NCI-H226 (cell line): ENCODE measurements at places on chromosomes 7 and 10.
A peak's percentile ranks its signal among the peaks of the same experiment; 100 is the strongest.

GRCh38 chr10:8229153-8229552 is 174.7 kb downstream of the GATA3 start:
- no peak for DNase-seq

DNA sequence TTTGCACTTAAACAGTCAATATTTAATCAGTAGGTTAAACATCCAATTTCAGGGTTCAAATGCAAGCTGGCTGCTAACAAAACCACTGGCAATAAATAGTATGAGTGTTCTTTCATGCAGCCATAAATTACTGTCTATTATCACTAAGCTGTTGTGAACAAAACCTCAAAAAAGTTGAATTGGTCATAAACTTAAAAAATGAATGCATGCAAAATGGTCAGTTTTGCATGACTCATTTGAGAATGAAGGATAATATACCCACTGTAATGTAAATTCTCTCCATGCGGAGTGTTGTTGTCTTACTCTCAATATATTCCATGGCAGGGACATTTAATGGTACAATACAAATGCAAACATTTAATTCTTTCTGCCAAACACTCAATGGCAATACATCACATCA is 226.4 kb downstream of the MAGI2 start:
- peak; percentile 20 for DNase-seq

- DNase-seq: no peak
Measured at GRCh38 chr7:68414631-68415425, 1183.4 kb upstream of the AUTS2 start.

DNA sequence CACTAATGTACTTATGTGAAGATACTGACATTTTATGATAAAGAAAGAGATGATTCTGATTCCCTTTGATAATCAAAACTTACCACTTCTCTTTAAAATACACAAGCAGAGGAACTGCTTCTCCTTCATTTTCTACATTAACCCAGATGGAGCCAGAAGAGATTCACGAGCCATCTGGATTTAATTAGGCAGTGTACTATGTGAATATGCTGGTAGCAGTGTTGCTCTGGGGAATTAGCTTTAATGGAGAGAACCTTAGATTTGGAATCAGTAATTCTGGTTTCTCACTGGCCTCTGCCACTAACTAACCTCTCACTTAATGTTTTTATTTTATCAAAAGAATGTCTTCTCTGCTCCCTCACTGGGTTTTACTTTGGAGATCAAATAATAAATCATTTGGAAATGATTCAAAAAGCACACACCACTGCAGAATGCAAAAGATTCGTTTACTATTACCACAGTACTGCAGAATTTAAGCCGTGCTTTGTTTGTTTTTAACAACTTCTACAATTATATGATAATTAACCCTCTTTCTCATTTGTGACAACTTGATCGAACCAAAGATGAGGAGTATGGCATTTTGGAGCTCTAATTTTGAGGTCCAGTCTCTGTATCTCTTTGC is 77.5 kb upstream of the PHYHIPL start:
- no peak for DNase-seq

DNA sequence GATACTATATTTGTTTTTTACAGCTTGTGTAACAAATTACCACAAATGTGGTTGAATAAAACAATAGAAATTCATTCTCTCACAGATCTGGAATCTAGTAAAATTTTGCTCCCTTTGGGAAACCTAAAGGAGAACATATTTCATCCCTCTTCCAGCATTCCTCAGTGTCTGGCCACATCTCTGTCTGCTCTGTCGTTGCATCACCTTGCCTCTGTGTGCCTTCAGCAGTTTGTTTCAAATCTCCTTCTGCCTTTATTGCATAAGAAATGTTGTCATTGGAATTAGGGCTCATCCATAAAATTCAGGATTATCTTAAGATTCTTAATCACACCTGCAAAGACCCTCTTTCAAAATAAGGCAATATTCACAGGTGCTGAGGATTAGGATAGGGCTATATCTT is 14.5 kb downstream of the OR2A14 start:
- no peak for DNase-seq

DNA sequence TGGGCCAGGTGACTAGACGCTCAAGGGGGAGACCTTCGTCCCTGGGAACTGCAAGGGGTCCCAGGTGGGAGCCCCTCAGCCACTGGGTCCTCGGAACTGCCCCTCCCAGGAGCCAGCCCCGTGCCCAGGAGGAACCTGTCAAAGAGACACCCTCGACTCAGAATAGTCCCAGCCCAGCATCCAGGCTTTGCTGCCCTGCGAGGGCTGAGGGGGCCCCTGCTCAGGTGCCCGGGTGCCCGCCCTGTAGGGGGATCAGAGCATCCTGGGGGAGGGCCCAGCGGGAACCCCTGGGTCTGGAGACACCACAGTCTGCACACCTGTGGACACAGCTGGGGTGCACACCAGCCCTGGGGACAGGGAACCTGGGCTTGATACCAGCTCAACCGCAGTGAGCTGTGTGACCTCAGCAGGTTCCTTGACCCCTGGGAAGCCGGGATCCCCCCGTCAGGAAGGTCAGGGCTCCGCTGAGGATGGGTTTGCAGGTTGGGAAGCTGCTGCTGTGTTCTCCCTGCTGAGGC is 407 bp downstream of the ELN start:
- DNase-seq: no peak

GRCh38 chr7:11194492-11194891 is 220.8 kb downstream of the PHF14 start:
- no peak for DNase-seq

- DNase-seq: no peak
Measured at GRCh38 chr7:81488210-81488609, 281.6 kb downstream of the HGF start.

DNA sequence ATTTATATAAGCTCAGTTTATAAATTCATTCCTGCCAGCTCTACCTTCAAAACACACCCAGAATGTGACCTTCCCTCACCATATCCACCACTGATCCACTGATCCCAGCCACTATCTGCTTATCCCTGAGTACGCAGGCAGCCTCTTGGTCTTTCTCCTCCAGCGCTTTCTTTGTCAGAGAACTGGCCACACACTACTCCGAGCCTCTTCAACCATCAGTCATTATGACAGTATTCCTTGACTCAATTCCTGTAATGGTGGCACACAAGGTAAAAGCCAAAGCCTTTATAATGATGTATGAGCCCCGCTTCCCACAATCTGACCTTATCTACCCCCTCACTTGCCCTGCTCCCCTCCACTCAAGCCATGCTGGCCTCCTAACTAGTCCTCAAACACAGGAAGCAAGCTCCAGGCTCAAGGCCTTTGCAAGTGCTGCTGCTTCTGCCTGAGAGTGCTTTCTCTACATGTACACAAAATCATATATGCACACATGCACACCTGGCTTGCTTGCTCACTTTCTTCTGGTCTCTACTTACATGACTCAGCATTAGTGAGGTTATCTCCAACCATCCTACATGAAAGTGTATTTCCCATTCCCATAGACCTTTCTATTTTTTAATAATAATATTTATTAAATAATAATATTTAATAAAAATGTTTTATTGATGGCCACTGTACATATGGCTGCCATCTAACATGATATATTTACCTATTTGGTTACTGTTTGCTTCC is 150.4 kb upstream of the FEZF1 start:
- DNase-seq: no peak

DNA sequence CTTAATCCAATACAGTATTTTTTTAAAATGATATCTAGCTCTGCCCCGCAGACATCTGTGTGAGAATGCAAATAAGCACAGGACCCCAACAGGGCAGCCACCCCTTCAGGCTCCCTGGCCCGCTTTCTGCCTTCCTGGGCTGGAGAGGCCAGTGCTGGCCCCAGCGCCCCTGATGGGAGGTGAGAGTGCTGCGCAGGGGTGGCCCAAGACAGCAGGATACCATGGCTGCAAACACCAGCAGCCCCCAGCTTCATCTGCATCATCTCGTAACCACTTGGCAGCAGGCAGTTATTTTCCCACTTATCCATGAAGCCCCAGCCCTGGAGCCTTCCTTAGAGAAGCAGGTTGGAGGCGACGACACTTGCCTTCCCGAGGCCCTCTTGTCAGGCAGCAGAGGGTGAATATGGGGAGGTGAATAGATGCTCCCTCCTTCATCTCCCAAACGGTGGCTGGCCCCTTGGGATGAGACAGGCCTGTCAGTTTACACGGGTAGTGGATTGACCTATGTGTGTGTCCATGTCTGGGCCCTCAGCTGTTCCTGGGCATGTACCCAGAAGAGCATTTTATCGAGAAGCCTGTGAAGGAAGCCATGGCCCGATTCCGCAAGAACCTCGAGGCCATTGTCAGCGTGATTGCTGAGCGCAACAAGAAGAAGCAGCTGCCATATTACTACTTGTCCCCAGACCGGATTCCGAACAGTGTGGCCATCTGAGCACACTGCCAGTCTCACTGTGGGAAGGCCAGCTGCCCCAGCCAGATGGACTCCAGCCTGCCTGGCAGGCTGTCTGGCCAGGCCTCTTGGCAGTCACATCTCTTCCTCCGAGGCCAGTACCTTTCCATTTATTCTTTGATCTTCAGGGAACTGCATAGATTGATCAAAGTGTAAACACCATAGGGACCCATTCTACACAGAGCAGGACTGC is 71.2 kb downstream of the ALOX5 start:
- no peak for DNase-seq

DNA sequence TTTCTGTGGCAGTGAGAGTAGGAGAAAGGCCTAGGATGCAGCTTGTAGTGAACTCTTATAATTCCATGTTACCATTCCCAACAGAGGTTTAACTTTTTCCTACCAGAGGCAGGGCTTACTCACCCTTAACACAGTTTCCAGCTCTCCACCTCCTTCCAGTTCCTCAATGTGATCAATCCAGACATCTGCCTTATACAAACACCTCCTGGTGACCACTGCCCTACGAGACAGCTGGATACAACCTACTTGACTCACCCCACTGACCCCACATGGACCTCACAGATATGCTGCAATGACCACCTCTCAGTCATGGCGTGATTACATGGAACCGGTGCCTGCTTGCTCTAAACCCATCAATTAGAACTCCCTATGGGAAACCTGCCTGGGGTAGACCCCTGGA is 326.5 kb downstream of the TNS3 start:
- DNase-seq: no peak

- DNase-seq: no peak
Measured at GRCh38 chr7:140017543-140017942, 45.2 kb downstream of the PARP12 start.

DNA sequence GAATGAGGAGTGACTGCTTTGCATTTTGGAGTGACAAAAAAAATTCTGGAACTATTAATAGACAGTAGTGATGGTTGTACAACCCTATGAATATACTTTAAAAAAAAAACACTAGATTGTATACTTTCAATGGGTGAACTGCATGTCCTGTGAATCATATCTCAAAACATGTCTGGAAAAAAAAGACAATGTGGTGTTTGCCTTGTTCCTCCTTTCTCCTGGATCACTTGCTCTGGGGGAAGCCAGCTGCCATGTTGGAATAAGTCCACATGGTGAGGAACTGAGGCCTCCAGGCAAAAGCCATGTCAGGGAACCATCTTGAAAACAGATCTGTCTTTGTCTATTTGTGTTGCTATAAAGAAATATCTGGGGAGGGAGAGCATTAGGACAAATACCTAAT is 39.5 kb upstream of the YAE1 start:
- no peak for DNase-seq

DNA sequence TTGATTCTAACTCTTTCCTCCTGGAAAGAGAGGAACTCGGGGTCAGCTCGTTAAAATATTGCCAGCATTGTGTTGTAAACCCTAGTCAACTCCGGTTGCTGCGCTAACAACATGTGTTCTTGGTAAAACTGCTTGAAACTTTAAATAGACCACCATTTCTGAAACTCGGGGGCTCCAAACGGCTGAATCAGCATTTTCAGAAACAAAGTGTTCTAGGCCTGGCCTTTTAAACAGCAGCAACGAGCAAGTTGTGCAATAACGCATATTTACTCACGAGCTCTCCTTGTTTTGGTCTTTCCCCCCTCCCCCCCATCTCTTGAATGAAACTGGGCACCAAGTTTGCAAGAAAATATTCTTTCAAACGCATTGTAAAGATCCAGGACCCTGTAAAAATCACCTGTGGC is 9.2 kb upstream of the GRB10 start:
- DNase-seq: no peak

DNA sequence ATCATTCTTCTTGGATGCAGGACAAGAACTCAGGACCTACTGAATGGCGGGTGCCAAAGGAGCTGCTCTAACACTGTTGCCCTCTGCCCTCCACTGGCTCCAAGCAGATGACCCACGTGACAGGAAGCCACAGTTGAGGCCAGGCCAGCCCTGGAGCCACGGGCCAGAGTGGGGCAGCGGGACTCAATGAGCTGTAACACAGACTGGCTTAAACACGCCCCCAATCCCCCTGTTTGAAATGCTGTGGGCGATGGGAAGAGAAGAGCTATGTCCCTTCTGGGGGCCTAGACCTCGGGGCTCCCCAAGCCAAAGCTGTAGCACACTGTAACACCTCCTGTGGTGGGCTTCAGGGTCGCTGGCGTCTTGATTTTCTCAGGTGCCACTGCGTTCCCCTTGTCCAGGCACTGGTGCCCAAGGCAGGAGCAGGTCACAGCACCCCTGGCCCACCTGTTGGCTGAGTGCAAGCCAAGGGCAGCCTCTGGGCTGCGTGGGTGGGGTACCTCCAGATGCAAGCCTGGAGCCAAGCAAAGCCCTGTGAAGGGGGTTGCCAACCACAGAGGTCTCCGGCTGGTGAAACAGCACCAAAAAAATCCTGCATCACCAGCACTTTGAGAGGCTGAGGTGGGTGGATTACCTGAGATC is 18.6 kb upstream of the ZMIZ2 start:
- DNase-seq: no peak

GRCh38 chr10:77715088-77715487 is 77.5 kb upstream of the KCNMA1 start:
- no peak for DNase-seq
